Activated CD4-positive, alpha-beta T cell treated with anti-CD3 and anti-CD28 coated beads for 24 hours (primary cell): ENCODE measurements at places on chromosomes 3 and 15.

- no peak for DNase-seq
Observed at GRCh38 chr3:124174476-124174875, 182.6 kb upstream of the ROPN1 start.

- no peak for DNase-seq
Observed at GRCh38 chr3:183254487-183255347, 1.7 kb downstream of the B3GNT5 start.

DNA sequence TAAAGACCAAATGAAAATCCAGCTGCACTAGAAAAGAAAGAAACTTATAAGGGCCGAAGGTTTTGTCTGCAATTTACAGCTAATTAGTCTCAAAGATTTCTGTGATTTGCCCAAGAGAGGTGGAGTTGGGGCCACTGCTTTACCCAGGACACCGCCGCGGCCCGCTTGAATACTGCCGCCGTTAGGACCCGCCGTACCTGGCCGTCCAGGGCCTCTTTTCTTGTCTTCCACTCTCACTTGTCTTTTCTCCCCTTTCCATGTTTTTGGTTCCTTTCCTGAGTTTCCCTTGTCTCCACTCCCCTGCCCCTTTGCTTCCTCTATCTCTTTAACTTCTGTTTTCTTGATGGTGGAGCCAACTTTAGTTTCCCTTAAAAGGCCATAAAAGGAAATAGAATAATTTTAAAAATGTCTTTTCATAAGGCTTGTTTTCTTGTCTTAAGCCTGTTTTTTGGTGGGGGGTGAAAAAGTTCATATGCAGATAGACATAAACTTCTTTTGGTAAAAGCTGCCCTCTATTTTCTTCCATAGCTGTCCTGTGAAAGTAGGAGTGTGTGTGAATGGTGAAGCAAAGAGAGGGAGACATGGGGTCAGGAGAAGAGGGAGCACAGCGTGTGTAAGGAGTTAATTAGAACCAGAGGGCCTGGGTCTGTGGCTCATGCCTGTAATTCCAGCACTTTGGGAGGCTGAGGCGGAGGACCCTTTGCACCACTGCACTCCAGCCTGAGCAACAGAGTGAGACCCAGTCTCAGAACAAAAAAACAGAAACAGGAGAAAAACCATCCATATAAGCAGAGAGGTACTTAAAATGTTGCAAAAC, 16.0 kb upstream of the CCNL1 start:
- DNase-seq: no peak

DNA sequence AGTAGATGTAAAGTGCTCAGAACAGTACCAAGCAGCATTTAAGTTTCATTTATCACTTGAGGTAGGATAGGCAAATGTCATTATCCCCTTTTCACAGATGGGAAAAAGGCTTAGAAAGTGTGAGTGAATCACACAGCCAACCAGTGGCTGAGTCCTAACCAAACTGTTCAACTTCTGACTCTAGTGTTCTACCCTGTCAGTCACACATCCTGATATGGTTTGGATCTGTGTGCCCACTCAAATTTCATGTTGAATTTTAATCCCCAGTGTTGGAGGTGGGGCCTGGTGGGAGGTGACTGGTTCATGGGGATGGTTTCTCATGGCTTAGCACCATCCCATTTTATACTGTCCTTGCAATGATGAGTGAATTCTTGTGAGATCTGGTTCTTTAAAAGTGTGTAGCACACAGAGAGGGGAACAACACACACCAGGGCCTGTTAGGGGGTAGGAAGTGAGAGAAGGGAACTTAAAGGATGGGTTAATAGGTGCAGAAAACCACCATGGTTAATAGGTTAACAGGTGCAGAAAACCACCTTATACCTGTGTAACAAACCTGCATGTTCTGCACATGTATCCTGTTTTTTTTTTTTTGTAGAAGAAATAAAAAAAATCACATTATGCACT, 304.7 kb downstream of the SUCLG2 start:
- peak; percentile 33 for DNase-seq

GRCh38 chr3:100335434-100335833, 877 bp downstream of the NIT2 start:
- DNase-seq: no peak

GRCh38 chr15:34214135-34214534, 4.2 kb upstream of the KATNBL1 start:
- no peak for DNase-seq

DNA sequence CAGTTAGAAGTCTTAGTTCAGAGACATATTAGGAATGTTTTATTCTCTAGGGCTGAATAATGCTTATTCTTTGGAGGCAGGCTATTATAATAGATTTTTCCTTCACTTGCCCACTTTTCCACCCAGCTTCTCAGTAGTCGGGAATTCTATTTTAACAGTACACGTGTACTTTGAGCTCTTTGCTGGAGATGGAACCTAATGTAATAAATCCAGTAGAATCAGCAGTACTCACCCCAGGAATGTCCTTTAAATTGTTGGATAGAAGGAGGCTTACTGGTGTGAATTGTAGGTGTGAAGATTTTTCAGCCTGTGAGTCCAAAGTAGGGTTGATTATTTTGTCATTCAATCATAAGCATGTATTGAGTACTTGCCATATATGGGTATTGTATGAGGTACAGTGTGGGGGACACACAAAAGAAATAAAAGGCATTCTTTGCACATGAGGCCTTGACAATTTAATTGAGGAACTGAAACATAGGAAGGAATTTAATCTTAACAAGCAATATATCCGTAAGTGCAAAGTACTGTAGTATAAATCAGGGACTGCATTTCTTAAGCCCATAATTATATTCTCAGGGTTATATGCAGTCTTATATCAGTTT, 29.5 kb upstream of the MGA start:
- DNase-seq: no peak
